ENCODE measurements at places on chromosomes 6 and 20.

DNA sequence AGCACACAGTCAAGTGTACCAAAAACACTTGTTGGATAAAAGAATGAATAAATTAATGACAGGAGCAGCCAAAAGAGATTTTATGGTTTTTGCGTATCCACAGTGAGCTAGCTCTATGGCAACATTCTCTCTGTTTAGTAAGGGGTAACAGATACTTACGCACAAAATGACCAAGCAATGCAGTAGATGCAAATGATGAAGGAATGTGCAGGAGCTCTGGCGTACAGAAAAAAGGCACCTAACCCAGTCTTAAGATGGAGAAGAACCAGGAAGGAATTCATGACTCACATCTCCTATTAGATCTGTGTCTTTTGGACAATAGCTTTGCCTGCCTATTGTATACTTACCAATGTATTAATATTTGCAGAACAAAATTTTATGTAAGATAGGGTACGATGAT, 191.9 kb upstream of the PREP start:
- DNase-seq: peak; percentile 7

DNA sequence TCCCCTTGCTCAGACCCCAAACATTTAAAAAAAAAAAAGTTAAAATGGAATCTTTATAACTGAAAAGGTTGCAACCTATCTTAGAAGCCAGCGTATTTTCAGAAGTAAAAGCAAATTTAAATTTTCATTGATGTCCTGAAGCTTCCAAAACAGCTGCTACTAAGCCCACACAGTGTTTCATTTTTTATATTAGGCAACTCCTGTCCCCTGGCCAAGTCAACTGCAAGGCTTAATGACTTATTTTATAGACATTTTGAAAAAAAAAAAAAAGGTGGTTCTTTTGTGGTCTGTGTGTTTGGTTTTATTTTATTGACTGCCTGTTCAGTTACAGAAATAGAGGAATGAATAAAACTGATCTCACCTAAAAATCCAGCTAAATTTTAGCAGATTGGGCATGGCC, 13.0 kb downstream of the CFAP61 start:
- DNase-seq: no peak

DNA sequence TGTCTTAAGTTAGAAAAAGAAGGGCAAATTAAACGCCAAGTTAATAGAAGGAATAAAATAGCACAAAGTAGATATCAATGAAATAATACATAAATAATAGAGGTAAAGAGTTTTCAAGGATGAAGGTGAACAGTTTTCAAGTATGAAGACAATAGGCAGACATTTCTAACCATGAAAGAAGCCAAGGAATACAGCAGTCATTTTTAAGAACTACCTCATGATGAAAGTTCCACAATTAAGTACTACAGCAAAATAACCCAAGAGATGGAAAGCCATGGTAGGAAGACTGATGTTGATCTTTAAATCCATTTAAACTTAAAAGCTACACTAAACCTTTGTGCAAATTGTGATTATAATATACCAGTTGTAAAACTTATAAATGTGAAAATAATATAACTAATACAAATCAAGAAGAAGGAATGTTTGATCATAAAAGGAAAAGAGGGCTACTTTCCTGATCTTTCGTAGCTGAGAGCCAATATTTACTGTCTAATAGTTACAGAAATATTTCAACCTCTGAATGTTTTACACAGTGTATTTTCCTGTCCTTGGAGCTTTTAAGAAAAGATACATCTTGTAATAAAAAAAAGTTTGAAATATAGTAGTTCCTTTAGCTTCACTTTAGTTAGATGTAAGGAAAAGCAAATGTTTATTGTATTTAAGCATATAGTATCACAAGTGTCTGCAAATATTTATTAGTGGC, 143.1 kb downstream of the STXBP5 start:
- DNase-seq: no peak

GRCh38 chr6:38443352-38444144, 196.2 kb downstream of the BTBD9 start:
- peak; percentile 3 for DNase-seq

GRCh38 chr6:14147891-14148290, 30.3 kb downstream of the CD83 start:
- DNase-seq: peak; percentile 4

GRCh38 chr20:5463007-5463686, 146.4 kb upstream of the PROKR2 start:
- no peak for DNase-seq

GRCh38 chr6:164108869-164109769, 694.6 kb downstream of the QKI start:
- peak; percentile 56 for DNase-seq

DNA sequence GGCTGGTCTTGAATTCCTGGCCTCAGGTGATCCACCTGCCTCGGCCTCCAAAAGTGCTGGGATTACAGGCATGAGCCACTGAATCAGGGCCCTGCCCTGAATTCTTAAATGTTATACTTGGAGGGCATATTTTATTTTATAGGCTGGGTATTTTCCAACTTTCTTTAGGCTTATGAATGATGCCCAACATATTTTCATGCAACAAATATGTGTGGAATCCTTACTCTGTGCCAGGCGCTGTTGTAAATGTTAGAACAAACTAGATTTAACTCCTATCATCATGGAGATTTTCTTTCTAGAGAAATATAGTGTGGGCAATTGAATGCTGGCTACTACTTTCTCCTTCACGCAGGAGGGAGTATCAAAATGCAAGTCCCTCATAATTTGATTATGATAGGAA, 71.2 kb downstream of the SAMD5 start:
- no peak for DNase-seq

DNA sequence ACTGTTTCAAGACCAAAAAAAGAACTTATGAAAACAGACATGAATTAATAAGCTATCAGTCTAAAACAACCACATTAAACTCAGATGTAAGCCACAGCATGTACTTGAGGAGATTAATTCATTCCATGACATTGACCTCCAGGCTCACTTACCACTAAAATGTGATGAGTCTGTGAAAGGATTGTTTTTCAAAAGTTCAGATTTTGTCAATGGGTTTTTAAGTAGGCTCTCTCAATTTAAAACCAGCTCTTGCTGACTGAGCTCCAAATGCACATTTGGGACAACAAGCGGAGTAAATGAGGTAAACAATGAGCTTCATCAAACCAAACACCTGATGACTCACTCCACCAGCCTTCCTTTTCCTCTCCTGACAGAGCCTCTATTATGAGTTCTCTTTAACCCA, 197.0 kb downstream of the SIM1 start:
- DNase-seq: peak; percentile 20
